ENCODE measurements at places on chromosomes 1 and 21.
A peak's percentile ranks its signal among the peaks of the same experiment; 100 is the strongest.

DNA sequence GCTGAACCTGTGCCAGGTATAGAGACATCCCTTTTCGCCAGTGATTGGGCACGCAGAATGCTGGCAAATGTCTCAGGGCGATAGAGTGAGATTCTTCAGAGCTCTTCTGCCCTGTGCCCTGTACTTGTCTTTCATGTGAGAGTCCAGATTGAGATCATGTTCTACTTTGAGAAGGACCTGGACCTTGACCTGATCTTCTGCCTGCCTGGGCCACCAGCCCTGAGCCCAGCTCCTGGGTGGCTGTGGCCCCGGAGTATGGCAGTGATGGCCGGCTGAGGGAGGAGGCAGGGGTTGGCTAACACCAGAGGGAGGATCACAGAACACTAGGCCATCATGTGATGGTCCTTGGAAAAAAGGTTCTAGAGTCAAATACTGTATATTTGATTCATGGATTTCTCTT is 13.8 kb downstream of the STRIP1 start:
- no peak for DNase-seq

- DNase-seq = peak; percentile 43
These were observed 48.5 kb downstream of the RHBG start for GRCh38 chr1:156417401-156418020.

DNA sequence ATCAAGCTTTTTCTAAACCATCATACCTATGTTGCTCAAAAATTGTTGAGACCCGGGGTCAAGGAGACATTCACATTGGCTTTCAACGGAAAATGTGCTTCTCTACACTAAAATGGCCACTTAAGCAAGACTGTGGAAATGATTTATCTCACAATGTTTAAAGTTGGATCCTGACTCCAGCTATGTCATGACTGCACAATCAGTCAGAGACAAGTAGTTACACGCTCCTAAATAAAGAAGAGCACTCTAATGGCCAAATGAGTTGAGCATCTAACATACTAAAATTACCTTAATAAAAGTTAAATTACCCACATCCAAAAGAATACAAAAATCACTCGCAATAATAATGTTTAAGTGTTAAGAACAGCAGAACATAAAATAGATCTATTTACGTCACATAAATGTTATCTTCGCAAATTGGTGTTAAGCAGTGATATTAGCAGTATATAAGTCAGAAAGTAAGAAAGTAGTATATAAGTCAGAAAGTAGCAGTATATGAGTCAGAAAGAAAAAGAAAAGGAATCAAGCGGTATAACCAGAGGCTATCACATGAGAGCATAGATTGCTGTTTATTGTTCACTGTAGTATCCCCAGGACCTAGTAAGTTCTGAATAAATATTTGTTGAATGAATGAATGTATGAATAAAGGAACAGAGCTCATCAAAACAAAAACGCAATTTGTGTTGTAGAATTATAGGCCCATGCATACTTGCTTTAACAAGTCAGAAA is 28.4 kb downstream of the ZNF281 start:
- no peak for DNase-seq

GRCh38 chr21:29187944-29188343 is 57.5 kb downstream of the MAP3K7CL start:
- DNase-seq = no peak

- DNase-seq = no peak
These were observed 162.2 kb upstream of the RAB4A start for GRCh38 chr1:229108598-229109201.
